ENCODE measurements at places on chromosomes 11 and 22.

DNA sequence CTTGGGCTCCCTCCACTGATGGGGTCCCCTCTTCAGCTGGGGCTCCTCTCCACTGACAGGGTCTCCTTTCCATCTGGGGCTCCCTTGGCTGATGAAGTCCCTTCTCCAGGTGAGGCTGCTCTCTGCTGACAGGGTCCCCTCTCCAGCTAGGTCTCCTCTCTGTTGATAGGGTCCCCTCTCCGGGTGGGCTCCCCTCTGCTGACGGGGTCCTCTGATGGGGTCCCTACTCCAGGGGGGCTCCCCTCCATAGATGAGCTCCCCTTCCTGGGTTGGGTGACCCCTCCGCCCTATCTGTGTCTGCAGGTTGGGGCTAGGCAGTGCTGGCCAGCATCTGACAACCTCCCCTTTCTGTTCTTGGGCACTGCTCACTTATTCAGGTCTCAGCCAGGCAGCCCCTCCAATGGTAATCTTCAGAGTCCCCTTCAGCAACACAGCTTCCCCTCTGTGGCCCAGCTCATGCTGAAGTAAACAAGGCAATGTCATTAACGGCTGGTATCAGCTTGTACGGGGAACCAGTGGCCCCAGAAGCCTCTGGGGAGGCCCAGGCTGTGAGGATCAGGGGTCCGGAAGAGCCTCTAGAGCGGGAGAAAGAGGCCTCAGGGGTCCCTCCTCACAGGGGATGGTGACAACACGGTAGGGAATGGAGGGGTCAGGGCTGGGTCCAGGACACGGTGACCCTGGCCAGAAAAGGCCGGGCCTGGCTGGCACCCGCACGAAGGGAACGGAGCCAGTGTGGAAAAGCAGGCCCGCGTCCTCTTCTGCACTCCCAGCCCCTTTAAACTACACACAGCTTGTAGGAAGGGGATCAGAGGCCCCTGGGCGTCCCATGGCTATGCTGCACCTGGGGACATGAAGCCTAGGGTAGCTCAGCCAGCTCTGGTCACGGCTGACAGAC, 9.6 kb upstream of the CD81 start:
- DNase-seq, result no peak

DNA sequence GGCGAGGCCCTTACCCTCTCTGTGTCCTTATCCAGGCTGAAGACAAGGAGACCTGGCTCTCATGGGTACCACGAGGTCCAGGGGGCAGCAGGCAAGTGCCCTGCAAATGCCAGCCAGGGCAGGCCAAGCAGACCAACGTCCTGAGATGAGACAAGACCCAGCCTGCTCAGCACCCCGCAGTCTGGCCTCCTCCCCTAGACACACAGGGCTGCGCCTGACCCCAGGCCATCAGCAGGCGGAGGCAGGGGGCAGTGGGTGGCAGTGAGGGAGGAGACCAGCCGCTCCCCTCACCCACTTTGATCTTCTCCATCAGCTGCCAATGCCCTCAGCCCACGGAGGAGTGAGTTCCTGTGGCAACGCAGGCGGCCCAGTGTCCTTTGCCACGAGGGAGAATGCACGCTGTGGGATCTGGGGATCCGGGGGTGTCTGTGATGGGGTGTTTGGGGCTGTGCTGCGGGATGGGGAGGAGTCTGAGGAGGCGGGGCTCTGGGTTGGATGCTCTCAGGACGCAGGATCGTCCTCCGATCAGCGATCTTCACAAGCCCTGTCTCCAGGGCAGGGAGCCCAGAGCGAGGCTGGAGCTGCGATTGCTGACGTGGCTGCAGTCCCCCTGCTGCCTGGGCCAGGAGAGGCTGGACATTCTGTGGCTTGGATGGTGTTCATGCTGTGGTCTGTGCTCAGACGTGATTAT, 30.5 kb upstream of the PPARA start:
- DNase-seq, result no peak

GRCh38 chr22:35430897-35431322, 31.0 kb downstream of the MCM5 start:
- DNase-seq, result peak; percentile 50

DNA sequence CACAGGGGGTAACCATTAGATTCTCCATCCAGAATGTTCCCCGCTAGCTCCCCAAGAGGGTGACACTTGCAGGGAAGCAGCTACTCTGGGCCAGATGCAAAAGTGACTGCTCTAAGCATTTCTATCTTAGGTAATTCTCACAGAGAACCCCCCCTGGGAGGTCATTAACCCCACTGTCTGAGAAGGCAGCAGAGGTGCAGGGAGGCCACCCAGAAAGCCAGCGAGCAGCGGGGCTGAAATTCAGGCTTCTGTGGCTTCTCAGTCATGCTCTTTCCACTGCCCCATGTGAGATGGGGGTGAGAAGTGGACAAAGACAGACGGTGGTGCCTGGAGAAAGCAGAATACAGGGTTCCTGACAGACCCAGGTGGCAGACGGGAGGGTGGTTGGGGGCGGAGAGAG, 114.4 kb upstream of the ASPHD2 start:
- no peak for DNase-seq

GRCh38 chr11:83684071-83684470, 397.9 kb upstream of the CCDC90B start:
- no peak for DNase-seq

GRCh38 chr22:25695146-25695545, 46.8 kb upstream of the MYO18B start:
- DNase-seq, result no peak

DNA sequence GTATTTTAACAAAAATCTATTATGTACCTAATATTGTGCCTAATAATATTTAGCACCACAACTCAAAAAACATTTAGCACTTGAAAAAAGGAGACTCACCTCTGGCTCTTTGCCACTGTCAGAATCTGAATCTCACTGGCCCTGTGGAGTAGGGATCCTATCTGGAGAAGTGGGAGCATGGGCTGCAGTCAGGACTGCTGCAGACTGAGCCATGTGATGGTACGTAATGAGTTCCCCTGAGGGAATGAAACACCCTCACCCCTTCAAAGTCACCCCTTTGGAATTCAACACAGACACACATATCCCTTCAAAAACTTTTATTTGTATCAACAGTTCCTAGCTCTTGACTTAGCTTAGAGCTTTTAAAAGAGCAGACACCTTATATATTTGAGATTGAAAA, 6.5 kb downstream of the PTPMT1 start:
- no peak for DNase-seq

DNA sequence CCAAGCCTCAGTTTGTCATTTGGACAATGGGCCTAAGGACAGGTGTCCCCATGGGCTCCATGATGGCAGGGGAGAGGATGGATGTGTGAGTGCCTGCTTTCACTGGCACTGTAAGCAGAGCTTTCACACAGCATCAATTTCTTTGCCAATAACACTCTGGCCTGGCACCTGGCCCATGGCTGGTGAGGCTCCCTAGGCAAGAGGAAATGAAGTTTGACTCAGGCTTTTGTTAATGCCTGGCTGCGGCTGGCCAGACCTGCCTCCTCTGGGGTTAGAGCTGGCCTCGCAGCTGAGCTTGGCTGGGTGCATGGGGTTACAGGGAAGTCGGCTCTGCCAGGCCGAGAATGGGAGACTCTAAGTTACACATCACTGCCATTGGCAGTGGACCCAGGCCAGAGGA, 30.0 kb upstream of the SEZ6L start:
- no peak for DNase-seq

GRCh38 chr11:85751724-85752123, 59.2 kb downstream of the SYTL2 start:
- no peak for DNase-seq

GRCh38 chr11:134071766-134072402, 3.0 kb downstream of the JAM3 start:
- no peak for DNase-seq

GRCh38 chr11:95296621-95297025, 65.6 kb upstream of the SESN3 start:
- DNase-seq, result no peak

DNA sequence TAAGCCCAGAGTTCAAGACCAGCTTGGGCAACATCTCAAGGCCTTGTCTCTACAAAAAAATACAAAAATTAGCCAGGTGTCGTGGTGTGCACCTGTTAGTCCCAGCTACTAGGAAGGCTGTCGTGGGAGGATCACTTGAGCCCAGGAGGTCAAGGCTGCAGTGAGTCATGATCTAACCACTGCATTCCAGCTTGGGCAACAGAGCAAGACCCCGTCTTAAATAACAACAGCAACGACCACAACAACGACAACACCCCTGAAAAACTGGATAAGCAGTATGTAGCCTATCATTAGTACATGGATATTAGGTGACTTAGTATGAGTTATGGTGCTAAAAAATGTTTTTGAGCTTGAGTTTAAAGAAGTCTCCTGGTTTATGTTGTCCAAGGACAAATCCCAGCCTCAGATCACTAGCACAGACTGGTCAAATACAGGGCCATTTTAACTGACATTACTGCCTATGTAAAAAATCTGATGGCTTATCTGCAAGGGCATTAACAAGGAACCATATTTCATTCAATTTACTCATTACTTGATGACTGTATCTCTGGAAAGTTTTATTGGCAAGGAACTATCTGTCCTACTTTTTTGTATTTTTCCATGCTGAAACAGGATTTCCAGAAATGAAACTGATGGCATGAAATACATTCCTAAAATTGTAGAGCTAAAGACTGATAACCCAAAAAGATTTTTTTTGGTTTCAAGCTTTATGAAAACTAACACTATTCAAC, 23.4 kb downstream of the C2CD3 start:
- DNase-seq, result no peak

GRCh38 chr22:47407461-47408025, 645.1 kb downstream of the TBC1D22A start:
- DNase-seq, result no peak

DNA sequence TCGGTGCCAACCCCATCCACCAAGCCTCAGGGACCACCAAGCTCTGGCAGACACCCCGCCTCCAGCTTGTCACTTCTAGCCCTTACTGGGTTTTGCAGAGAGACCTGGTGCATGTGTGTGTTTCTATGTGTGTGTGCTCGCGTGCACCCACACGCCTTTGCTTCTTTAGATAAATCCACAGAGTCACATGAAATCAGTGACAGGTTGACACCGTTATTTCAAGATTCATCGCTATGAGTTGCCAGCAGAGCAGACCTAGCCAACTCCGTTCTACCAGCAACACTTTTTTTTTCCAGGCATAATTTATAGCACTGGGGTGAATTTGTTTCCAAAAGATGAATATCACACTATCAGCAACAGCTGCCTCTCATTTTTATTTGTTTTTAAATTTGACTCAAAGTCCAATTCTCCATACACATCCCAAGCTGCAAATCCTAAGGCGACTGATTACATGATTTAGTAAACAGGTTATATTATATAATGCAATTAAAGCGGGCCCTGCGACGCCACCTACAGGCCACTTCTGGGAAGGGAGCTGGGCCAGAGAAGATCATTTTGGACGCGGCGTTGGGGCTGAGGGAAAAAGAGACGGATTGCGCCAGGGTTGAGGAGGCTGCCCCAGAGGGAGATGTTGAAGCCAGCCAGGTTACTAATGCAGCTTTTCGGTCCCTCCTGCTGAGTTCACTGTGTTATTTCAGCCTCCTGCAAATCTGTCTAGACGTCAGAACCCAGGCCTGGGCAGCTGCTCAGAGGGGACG, 150.5 kb downstream of the FEZ1 start:
- DNase-seq, result peak; percentile 42

DNA sequence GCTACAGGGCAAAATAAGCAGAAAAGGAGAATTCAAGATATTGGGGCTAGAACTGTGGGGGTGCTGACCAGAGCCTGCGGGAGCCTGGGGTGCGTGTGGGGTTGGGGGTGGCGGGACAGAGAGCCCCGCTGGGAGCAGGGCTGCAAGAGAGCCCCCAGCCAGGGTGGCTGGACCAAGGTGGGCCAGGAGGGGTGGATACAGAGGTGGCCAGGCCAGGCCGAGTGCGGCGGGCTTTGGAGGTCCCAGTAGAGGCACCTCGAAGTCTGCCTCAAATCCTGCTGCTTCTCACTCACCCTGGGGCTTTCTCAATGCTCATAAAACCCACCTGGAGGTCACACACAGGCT, 16.9 kb upstream of the MUC5B start:
- no peak for DNase-seq

DNA sequence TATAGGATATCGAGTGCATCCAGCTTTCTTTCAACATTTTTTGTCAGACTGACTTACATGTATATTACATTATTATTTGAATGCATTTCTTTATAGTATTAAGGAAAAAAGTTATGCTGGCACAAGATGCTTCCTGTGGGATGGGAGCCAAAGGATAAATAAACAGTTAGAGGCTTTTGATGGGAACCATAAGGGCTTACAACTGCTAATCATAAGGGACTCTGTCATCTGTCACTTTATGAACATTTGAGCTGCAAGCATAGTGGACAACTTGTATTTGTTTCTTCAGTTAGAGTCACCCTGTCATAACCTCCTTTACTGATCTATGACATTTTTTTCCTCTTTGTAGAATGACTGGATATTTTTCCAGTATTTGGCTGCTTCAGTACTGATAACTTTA, 132.4 kb upstream of the CHORDC1 start:
- DNase-seq, result no peak

DNA sequence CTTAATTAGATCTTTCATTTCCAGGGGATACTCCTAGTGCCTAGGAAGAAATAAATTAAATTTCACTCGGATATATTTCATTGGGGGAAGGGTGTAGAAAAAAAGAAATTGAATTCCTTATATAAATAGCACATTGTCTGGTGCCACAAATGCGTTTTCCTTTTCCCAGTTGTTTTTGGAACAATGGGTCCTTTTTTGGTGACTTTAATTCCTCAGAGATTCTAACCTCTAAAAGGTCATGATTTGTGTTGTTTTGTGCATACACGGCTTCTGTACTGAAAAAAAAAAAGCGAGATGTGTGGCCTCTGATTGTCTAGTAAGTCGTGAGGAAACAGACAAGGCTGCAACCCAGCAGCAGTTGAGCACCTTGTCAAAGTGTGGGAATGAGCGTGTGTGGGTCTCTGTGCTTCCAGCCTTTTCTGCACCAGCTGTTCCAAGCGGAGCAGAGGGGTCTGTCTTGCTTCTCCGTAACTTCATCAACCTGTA, 64.5 kb upstream of the CRTAM start:
- DNase-seq, result no peak

GRCh38 chr11:44761551-44761961, 34.8 kb downstream of the TSPAN18 start:
- DNase-seq, result no peak

DNA sequence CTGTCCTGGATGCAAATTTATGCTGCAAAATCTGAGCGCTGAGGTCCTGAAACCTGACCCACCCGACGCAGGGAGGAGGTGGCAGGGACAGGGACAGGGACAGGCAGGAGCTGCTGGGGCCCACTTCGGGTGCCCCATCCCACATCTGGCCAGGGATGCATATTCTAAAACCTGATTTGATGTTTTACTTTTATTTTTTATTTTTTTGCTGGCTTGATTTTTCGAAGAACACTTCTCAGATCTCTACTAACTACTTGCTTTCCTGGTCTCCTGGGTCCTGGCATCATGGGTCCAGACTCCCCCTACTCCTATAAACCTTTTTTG, 652 bp upstream of the PVALB start:
- DNase-seq, result no peak

- no peak for DNase-seq
These were observed 20.2 kb upstream of the TXNRD2 start for GRCh38 chr22:19961868-19962245.

DNA sequence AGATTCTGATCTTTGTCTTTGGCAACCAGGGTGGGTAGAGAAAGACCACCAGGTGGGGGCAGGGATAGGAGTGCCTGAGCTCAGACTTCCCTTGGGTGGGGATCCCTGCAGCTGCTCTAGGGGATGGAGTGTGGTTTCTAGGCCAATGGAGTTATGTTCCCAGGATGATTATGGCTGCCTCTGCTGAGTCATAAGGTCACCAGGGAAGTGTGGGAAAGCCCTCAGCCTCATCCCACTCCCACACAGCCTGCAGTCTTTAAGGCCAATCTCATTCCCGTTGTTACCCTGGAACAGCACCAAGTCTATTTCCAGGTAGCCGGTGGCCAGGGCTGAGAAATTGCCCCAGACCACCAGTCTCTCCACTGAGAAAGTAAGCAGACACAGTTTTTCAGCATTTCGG, 2269.3 kb upstream of the RAG2 start:
- no peak for DNase-seq

Data from CD8-positive, alpha-beta T cell (primary cell).